ENCODE measurements at places on chromosomes 2 and 18.

DNA sequence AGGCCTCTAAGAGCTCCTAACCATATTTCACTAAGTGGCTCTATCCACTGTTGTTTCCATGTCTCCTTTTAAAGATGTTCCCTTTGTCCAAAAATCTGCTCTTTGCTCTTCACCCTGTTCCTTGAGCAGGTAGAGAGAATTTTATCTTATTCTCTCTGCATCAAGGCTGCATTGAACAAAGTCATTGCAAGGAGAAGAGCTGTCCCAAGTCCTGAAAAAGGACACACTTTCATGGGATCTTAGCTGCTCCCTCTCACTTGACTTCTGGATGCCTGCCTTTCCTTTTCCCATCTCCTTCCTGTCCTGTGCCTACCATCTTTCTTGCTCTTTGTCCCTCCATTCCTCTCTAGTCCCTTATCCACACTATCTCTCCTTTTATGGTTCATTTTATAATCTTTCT, 235.2 kb upstream of the THSD7B start:
- DNase-seq: no peak

DNA sequence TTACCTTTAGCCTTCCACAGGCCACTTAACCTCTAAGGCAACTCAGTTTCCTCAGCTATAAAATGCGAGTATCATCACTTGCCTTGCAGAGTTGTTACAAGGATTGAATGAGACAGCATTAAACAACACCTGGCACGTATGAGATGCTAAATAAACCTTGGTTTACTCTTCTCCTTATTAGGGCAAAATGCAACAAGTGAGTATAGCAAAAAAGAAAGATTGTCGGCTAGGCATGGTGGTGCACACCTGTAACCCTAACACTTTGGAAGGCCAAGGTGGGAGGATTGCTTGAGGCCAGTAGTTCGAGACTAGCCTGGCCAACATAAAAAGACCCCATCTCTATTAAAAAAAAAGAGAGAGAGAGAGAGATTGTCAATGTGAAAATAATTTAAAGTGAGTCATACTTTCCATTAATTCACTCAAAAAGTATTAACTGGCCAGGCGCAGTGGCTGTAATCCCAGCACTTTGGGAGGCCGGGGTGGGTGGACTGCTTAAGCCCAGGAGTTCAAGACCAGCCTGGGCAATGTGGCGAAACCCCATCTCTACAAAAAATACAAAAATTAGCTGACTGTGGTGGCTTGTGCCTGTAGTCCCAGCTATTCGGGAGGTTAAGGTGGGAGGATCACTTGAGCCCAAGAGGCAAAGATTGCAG, 8.0 kb downstream of the ATAD2B start:
- DNase-seq: no peak

DNA sequence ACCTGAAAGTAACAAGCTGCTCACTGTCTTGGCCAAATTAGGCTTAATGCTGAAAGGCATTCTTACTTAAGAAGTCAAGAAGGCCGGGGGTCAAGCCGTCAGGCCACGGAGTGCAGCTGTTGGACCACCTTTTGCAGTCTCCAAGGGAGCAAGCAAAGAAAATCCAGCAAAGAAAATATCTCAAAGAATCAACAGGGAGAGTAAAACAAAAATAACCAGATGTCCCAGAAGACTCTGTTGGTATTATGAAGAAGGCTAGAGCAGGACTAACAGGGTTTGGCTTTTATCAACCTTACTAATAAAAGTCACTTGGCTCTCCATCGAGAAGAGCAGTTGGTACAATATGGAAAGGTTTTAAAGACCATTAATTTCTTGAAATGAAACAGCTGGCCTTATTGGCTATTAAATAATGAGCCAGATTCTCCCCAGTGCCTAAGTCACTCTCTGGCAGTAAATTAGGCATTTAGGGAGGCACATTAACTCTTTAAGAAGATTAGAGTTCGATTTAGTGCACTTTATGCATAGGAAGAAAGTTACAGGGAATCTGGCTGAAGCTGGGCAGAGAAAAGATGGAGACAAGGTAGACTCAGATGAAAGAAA, 110.8 kb upstream of the NRP2 start:
- no peak for DNase-seq

- DNase-seq: peak; percentile 13
Measured at GRCh38 chr2:232876161-232876977, 6.3 kb downstream of the SNORC start.

DNA sequence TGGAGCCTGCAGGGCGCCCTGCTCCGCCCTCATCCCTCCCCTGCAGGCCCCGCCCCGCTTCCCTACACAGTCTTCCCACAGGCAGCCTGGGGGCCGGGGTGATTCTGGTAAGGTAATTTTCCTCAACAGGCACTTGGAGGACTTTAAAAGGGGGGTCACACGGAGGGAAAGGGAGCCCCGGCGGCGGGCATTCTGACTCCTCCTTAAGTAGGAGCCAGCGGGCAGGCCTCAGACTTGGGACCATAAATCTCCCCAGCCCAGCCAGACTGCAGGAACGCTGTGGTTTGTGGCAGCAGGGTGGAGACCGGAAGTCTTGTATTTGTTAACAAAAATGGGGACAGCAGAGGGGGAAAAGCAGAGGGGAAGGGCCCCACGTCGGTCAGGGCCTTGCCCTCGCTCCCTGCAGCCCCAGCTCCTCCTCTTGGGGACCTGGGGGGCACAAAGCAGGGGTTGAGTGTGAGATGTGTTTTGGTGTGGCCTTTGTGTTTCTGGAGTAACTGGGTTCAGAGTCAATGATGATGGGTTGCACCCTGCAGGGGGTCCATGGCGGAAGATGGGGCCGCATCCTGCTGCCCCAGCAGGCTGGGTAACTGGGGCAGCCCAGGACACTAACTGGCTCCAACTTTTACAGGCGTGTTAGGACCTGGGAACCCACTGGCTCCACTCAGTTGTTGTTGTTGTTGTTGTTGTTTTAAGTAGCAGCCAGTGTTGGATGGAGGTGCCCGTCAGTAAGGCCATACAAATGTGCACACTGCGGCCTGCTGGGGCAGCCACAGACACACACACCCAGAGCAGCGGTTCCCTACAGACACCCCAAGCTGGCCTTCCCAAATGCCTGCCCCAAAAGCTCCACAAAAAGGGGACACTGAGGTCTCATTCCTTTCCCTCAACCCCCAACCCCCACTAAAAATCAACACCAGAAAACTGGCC, 27.7 kb downstream of the SMAD7 start:
- DNase-seq: no peak

Data from stimulated activated CD4-positive, alpha-beta T cell treated with anti-CD3 and anti-CD28 coated beads, Interleukin-12 subunit alpha, Interleukin-12 subunit beta, amount 100 ng/mL, for 48 hours (primary cell).